ENCODE measurements at places on chromosomes 3 and 15. TPM values are rescaled to one million over a fixed set of nuclear protein-coding genes. Genes with fewer than 3 reads are reported as not detected.

DNA sequence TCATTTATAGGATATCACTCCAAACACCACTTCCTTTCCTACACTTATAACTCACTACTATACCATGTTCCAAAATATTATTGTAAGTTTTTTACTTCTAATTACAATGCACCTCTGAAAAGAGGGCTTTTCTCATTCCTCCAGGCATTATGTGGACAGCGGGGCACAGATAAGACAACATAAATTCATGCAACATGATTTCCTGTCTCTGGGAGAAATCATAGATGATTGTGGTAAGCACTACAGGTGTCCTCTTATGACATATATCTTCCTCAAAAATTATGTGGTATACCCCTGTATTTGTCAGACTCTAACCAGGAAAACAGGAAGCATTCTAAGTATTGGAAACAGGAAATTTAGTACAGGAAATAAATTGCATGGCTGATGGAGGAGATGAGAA is 45.7 kb upstream of the INO80 start:
- H3K27me3 ChIP-seq = no peaks in the 10 kb centered on the region
- no peak for DNase-seq
- H3K4me3 ChIP-seq = no peak overlapping the region
- H3K36me3 ChIP-seq = no peaks in the 10 kb centered on the region

Gene GOLIM4
- 79.4 TPM for total RNA-seq

DNA sequence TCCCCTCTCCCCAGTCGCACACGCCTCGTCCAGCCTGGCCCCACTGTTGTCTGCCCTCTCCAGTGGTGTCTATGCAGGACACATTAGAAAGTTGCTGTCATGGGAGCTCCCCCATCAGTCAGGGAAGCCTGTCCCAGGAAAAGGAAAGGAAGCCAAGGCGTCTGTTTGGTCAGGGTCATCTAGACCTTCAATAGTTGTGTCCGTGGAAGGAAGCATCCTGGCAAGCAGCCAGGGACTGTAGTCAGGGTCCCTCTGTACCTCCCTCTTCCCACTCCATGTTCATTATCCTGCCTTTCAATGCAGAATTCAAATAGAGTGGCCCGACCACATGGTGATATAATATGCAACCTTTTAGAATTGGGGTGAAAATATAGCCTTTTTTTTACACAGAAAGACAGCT is 60.7 kb upstream of the RAB6B start:
- no peak for DNase-seq
- no peaks in the 10 kb centered on the region for H3K27me3 ChIP-seq
- no peak overlapping the region for H3K27ac ChIP-seq
- H3K36me3 ChIP-seq = no peaks in the 10 kb centered on the region
- no peaks in the 10 kb centered on the region for H3K4me1 ChIP-seq

DNA sequence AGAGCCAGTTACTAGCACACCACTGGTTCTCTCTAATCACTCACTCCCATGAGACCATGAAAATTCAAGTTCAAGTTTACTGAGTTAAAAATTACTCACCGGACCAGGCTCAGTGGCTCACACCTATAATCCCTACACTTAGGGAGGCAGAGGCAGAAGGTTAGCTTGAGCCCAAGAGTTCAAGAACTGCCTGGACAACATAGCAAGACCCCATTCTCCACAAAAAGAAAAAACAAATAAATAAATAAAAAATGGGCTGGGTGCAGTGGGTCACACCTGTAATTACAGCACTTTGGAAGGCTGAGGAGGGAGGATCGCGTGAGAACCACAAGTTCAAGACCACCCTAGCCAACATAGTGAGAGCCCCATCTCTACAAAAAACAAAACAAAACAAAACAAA is 21.2 kb upstream of the CILP start:
- H3K4me1 ChIP-seq = no peaks in the 10 kb centered on the region
- no peaks in the 10 kb centered on the region for H3K36me3 ChIP-seq
- no peaks in the 10 kb centered on the region for H3K27me3 ChIP-seq
- no peak overlapping the region for H3K4me3 ChIP-seq

GRCh38 chr3:64203216-64203615 is 22.1 kb downstream of the PRICKLE2 start:
- H3K4me1 ChIP-seq = no peaks in the 10 kb centered on the region
- DNase-seq = no peak
- no peaks in the 10 kb centered on the region for H3K36me3 ChIP-seq
- no peak overlapping the region for H3K27ac ChIP-seq
- no peak overlapping the region for H3K4me3 ChIP-seq
